Smooth muscle cell of bladder (primary cell): ENCODE measurements at places on chromosomes 7 and 10. TPM values are rescaled to one million over a fixed set of nuclear protein-coding genes. Genes with fewer than 3 reads are reported as not detected.

The WNT8B gene
- total RNA-seq: not detected in 2 replicates

The FKBP9 gene
- total RNA-seq: 423 and 558 TPM in 2 replicates

The MRPS16 gene
- 51.2 and 52.6 TPM in 2 replicates for total RNA-seq

The LBX1 gene
- total RNA-seq: not detected in 2 replicates

The RNF32 gene
- total RNA-seq: 1.1 and 1.4 TPM in 2 replicates

The WDFY4 gene
- not detected in 2 replicates for total RNA-seq

The TMEM178B gene
- total RNA-seq: under 0.01 and 0.09 TPM in 2 replicates

The P4HA1 gene
- total RNA-seq: 358 and 550 TPM in 2 replicates

The CNTNAP2 gene
- 0.09 TPM in 1 of 2 replicates, not detected in the other for total RNA-seq

The IFRD1 gene
- 69.7 and 74.2 TPM in 2 replicates for total RNA-seq

The KDM7A gene
- total RNA-seq: 4.8 and 5.7 TPM in 2 replicates

The UFSP1 gene
- 4.1 and 6.7 TPM in 2 replicates for total RNA-seq

The XRCC2 gene
- 0.37 and 0.43 TPM in 2 replicates for total RNA-seq

The CPEB3 gene
- 0.43 and 0.55 TPM in 2 replicates for total RNA-seq

The RAPGEF5 gene
- total RNA-seq: 1.1 and 2.4 TPM in 2 replicates

The NYAP1 gene
- 0.14 and 0.74 TPM in 2 replicates for total RNA-seq

The FAM200A gene
- total RNA-seq: 5.3 and 5.5 TPM in 2 replicates

The CLEC5A gene
- total RNA-seq: not detected in 2 replicates

The PNLIPRP3 gene
- total RNA-seq: 0.09 TPM in 1 of 2 replicates, not detected in the other

The PROSER2 gene
- total RNA-seq: 1.0 and 1.1 TPM in 2 replicates

The SLC26A3 gene
- not detected in 2 replicates for total RNA-seq

The PSD gene
- total RNA-seq: 3.3 and 6.3 TPM in 2 replicates

The CRHR2 gene
- not detected in 2 replicates for total RNA-seq

The STAMBPL1 gene
- total RNA-seq: 27.2 and 27.3 TPM in 2 replicates

The GIMAP6 gene
- 0.14 and 0.18 TPM in 2 replicates for total RNA-seq

The IDI1 gene
- 124 and 165 TPM in 2 replicates for total RNA-seq

The LIPM gene
- total RNA-seq: not detected in 2 replicates
